ENCODE measurements at places on chromosomes 6 and 20.

DNA sequence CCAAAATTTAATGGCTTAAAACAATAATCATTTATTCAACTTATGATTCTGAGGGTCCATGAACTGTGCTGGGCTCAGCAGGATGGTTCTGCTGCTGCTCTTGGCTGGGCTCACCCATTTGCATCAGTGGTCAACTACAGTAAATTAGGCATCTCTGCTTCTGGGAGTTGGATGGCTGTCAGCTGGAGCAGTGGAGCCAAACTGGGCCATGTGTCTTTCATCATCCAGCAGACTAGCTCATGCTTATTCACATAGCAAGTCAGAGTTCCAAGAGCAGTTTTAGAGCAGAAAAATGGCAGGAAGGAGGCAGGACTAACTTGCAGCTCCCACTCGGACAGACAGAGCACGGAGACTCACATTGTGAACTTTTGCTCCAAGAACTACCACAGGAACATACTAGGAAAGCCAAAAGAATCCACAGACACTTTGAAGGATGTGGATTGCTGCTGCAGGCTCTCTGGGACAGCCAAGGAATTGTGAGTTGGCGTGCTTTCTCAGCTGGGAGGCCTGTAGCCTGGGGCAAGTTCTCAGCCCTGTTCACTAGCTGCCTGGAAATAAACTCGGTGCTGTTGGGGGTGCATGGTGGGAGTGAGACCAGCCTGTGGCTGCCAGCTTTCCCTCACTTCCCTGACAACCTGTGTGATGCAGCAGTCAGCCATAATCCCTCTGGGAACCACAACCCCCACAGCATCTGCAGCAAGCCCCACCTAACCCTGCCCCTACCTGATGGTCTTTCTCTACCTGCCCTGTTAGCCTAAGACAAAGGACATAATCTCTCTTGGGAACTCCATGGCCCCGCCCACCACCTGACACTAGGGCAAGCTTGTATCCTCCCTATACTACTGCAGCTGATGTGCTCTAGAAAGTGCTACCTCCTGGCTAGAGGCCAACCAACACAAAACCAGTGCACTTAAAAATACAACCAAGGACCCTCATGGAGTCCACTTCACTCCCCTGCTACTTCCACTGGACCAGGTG, 129.0 kb downstream of the JPH2 start:
- no peak for DNase-seq

- DNase-seq, result no peak
Measured at GRCh38 chr20:35010405-35011192, 54.9 kb downstream of the MYH7B start.

DNA sequence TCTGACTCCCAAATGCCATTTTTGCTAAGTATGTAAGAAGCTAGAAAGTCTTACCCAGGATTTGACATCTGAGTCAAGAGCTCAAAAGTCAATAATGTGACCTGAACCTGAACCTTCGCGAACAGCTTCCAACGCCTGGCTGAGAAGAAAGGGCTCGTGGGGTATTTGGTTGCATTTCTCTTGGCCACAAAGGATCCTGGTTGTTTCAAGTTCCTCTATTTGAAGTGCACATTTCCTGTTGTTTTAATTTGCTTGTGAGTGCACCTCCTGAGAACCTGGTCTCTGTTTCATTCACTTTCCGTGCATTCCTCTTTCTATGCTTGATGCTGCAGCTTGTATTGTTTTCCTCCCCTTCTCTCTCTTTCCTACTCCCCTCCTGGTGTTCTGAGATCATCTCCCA, 212.5 kb downstream of the FOXA2 start:
- peak; percentile 59 for DNase-seq

DNA sequence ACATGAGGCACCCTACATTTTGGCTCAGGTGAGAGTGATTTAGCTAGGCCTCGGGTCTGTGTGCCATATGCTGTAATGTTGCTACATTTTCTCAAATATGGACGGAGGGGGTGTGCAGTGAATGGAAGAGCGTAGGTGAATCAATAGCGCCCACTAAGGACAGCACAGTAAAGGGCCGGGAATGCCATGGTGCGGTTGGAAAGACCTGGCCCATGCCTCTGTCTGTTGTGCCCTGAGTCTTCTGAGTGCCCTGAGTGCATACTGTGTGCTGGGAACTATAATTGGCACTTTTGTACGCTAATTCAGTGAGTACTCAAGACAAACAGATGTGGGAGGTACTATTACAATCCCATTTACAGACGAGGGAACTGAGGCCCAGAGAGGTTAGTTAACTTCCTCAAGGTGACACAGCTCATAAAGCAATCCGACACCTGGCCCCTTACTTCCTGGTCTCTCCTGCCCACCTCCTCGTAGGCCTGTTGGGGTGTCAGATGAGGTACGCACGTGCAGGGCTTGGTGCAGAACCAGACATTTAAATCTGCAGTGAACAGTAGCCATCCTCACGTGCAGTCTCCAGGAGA, 17.3 kb downstream of the SLC22A1 start:
- DNase-seq, result no peak

DNA sequence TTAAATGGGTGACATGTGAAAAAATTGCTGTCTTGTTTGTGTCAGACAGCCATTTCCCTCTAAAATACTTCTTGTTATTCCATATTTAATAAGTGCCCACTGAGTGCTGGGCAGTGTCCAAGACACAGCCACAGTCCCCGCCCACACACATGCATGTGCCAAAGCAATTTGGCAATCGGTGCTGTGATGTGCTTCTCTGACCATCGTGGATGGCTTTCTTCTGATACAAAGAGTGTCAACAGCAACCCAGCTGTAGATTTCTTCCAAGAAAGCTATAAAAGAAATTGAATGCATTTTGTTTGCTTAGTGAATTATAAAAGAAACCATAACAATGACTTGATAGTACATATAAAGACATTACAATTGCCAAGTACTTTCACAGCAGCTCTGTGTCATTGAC, 140.5 kb upstream of the ATXN1 start:
- no peak for DNase-seq

- DNase-seq, result no peak
Measured at GRCh38 chr6:31805939-31806469, 762 bp downstream of the LSM2 start.

- no peak for DNase-seq
Measured at GRCh38 chr6:157575436-157576145, 194.6 kb downstream of the ZDHHC14 start.

DNA sequence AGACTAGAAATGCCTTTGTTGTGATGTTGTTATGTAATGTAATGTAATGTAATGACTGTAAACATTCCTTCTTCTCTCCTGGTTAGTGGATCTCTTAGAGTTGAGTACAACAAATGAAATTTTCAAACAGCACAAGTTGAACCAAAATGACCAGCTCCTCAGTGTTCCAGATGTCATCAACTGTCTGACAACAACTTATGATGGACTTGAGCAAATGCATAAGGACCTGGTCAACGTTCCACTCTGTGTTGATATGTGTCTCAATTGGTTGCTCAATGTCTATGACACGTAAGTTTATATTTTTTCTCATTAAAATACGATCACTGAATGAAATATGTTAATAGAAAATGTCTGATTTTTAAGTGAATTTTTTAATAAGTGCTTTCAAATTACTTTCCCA, 496.7 kb downstream of the UTRN start:
- DNase-seq, result no peak

DNA sequence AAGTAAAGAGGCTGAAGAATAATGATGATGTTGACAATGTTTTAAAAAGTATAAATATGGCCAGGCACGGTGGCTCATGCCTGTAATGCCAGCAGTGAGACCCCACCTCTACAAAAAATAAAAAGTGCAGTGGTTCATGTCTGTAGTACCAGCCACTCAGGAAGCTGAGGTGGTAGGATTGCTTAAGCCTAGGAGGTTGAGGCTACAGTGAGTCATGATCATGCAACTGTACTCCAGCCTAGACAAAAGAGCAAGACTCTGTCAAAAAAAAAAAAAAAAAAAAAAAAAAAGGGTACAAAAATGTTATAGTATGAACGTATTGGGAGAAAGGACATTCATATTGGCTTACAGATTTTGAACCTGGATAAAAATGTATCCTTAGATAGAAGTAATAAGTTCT, 543.1 kb upstream of the IRAK1BP1 start:
- DNase-seq, result no peak

DNA sequence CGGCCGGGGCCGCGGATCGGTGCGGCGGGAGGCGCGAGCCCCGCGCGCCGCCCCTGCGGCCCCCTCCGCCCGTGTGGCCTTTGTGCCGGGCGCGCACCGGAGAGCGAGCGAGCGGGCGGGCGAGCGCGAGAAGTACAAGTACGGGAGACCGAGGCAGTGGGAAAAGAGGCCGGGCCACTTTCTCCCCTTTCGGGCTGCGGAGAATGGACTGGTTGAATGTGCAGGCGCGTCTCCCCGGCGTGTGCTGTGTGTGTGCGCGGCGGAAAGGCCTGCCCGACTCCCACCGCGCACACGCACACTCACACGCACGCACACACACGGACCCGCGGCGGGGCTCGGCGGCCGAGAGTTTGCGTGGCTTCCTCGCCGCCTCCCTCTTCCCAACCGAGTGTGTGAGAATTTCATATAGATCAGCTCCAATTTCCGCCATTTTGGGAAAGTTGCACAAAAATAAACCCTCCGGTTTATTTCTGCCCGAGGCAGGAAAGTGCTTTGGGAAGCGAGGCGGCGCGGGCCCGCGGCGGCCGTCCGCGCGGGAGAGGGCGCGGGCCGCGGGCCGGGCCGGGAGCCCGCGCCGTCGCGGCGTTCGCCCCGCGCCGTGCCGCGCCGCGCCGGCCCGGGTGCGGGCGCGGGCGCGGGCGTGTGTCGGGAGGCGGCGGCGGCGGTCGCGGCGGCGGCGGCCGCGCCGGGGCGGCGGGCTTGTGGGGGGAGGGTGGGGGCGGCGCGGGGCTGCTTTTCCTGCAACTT, 1.1 kb downstream of the L3MBTL3 start:
- DNase-seq, result no peak

DNA sequence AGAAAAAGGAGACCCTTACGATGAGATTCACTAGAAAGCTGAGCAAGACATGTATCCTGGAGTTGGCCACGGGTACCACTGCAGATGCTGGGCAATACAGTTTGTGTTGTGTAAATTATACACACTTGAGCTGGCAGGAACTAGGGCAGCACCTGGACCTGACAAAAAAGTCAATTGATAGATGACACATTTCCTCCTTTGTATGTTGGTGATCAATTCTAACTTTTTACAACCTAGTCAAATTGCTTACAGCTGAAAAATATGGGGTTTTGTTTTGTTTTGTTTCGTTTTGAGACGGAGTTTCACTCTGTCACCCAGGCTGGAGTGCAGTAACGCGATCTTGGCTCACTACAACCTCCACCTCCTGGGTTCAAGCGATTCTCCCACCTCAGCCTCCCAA, 108.9 kb downstream of the UST start:
- no peak for DNase-seq

- DNase-seq, result no peak
Measured at GRCh38 chr20:2396241-2396814, 15.6 kb downstream of the TGM6 start.

DNA sequence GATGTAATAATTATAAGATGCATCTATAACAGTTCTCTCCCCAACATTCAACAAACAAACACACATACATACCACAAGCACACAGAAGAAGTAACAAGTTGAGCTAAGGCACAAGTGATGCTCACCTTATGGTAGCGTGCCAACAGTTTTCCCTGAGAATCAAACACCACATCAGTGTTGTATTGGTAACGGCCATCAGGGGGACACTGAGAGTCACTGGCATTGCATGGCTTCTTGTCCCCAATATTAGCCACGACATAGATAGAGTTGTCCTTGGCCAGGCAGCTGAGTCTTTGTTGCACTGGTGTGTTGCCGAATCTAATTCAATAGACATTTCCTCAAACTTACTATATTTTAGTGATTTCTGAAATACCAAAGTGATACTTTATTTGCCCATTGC, 14.8 kb upstream of the VNN1 start:
- DNase-seq, result no peak

DNA sequence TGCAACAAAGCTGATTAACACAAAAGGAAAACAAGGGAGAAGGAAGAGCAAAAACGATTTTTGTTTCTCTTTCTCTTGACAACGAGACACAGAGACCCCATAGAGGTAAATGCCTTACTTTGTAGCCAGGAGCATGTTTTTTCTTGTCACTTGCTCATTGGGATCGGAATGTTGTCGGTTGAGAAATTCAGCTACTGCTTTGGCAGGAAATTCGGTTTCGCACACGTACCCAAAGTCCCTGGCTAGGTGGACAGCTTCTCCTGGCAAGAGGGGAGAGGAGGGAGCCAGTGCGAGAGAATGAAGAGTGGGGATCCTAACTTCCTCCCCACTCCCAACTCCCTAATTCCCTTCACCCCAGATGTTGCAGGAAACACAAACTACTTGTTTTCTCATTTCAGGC, 14.5 kb downstream of the TFAP2A start:
- DNase-seq, result no peak

All from NCI-H2107 (cell line).